Osteoblast (primary cell): ENCODE measurements at places on chromosomes 7 and 10.
A peak's percentile ranks its signal among the peaks of the same experiment; 100 is the strongest.

DNA sequence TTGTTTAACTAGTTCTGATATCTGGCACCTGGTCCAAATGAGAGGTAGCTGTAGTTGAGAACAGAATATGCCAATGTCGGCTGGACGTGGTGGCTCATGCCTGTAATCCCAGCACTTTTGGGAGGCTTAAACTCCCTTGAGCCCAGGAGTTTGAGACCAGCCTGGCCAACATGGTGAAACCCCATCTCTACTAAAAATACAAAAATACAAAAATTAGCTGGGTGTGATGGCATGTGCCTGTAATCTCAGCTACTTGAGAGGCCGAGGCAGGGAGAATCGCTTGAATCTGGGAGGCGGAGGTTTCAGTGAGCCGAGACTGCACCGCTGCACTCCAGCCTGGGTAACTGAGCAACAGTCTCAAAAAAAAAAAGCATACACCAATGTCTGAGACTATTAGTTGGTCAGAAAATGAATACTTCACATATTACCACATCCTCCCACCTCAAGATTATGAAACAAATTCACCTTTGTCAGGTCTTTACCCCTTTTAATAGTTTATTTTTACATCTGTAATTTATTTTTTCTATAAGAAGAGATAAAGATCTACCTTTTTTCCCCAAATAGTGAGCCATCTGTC, 38.8 kb downstream of the EPC1 start:
- DNase-seq = no peak

DNA sequence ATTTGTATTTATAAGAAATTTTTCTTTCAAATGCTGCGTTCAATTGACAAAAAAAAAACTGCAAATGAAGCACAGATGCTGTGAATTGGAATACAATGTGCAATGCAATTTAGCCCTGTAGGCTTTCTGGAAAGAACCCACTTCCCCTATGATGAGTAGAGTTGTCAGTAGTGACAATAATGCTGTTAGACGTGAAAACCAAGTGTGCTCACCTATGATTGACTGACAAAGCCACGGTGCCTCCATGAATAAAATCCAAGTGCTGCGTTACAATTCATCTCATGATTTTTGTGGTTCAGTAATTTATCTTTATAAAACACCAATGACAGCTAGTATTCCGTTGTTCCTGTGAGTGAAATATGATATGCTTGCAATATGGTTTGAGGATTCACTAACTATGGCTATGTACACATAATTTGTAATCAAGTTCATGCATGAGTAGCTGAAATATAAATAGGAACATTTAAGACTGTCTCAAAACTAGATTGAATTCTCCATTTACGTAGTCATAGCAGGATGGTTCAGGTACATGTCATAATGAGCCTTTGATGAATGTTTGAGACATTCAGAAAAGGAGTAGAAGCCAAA, 1160.3 kb downstream of the CNTNAP2 start:
- no peak for DNase-seq

DNA sequence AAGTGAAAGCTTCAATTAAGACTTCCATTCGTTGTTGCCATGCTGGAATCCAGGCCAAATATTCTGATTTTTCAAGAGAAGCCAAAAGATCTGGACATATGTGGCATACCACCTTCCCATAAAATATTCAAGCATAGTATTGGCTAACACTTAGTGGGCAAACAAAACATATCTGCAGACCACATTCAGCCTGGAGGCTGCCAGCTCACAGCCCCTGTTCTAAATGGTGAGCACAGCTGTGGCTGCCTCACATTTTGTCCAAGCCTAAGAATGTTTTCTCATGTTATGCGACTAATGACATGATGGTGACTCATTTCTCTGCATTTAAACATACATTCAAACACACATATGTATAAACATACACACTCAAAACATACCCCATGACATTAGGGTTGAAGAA, 10.6 kb upstream of the CALU start:
- DNase-seq = no peak

DNA sequence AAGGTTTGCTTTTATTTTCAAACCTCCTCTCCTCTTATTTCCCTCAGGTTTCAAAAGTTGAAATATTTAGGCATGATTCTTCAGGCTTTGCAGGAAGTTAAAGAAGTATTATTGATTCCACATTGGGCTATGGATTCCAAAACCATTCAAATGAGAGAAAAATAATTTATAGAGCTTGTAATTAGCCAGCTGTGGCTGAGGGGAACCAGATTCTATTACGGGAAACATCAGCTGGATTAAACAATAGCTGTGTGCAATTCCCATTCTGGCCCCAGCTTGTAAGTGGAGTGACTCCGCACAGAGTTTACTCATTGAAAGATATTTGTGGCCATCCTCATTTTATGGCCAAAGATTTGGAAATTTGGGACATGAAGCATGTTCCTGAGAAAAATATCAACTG, 77.0 kb upstream of the PHYHIPL start:
- no peak for DNase-seq

DNA sequence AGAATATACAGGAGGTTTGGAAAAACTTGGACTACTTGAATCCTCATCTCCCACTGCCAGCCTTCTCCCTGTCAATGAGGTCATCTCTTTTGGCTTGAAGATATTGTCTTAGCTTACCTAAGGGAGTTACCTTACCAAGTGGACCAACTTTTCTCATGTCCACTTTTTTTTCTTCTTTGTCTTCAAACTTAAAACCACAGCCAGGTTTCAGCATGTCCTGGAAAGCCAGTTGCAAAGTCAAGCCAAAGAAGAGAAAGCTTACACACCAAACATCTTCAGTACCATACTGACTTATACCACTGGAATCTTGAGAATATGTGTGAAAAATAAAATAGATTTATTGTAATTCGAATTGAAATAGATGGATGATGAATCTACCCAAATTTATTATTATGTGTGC, 520.5 kb downstream of the HTR7 start:
- no peak for DNase-seq

DNA sequence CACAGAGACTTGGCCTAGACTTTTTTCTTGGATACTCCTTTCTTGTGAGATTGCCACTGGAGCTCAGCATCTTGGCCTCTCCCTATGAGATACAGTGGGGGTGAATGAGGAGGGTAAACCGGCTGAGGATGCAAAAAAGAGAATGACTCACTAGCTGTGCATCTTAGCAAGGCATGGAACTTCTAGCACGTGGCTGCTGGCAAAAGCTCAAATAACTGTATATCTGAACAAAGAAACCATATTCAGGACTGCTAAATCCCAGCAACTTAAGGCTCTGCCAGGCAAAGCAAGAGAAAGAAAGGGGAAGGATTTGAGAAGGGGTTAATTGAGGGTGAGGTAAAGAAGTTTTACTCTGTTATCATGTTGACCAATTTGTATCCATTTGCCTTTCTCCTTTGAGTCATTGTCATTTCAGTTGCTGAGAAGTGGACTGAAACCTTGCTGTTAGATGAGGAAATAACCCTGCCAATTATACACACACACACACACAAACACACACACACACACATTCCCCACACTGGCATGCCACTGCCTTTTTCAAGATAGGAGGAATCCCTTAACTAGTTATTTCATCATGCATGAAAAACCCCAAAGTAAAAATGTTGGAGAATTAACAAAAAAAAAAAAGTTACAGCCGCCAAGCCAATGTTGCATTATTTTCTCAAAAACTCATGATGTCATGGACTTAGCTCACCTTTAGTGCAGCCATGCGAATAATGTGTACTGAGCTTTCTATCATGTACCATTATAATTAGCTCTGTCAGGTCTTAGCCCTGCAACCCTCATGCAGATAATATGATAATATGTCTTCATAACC, 997.3 kb downstream of the LRMDA start:
- peak; percentile 58 for DNase-seq

DNA sequence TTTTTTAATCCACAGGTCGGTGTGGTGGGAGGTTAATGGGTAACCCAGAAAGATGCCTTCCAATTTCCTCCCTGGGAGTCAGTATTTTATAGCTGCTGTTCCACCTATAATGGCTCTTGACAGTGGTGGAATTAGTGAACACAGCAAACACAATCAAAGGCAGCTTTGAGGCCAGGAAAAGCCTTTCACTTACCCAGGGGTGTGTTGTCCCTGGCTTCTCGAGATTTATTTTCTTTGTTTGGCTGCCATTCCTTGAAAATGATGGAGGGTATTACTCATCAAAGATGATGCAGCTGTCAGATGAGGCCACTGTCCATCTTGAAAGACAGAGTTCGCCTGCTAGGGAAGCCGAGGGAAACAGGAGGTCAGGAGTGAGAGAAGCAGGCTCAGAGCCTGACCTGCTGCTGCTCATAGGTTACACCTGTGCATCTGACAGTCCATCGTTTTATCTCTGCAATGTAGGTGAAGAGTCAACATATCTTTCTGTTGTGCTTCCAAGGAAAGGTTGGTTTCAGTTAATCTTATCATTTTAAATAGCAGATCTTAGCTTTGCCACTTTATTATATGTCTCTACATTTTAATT, 221.6 kb downstream of the XPNPEP1 start:
- DNase-seq = no peak

DNA sequence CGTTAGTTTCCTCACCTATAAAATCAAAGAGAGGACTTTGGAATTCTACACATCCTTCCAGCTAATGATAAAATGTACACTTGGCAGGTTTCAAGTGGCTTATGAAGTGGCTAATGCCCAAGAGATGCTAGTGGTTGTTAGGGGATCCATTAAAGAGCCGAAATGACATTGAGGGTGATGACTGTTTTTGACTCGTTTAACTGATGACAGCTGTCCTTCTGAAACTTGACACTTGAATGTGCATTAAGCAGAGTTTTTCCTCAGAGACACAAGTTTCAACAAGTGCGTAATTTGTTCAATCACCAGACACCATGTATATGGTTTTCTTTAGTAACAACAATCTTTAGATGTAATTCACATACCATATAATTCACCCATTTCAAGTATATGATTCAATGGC, 1.6 kb upstream of the PRF1 start:
- peak; percentile 5 for DNase-seq

- no peak for DNase-seq
These were observed 14.0 kb upstream of the ADD3 start for GRCh38 chr10:109993551-109994330.

GRCh38 chr10:133275684-133276092, 980 bp downstream of the ADAM8 start:
- peak; percentile 87 for DNase-seq

DNA sequence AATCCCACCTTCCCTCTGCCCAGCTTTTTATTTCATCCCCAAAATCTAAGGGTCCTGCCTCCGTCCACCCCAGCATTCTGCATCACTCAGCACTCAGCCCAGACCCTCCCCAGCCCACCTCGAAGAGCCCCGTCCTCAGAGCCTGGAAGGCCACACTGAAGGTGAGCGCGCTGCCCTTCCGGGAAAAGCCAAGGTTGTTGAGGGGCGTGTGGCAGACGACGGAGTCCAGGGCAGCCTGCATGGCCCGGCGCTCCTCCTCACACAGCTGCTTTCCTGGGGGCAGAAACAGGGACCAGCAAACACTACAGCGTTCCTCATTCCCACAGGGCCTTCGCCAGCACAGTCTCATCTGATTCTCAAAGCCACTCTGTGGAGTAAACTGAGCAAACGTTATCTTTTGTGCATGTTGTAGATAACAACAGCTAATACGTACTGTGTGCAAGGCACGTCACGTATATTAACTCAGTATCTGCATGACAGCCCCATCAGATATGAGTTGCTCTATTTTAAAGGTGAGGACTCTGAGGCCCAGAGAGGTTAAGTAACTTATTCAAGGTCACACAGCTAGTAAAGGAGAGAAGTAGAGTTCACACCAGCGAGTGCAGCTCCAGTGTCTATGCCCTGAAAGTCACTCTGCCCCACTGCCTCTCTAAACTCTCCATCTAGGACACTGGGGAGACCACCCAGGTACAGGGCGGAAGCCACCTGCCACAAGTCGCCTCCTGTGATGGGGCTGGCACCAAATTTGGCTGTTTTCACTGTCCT, 2.8 kb downstream of the TRAPPC14 start:
- peak; percentile 66 for DNase-seq

DNA sequence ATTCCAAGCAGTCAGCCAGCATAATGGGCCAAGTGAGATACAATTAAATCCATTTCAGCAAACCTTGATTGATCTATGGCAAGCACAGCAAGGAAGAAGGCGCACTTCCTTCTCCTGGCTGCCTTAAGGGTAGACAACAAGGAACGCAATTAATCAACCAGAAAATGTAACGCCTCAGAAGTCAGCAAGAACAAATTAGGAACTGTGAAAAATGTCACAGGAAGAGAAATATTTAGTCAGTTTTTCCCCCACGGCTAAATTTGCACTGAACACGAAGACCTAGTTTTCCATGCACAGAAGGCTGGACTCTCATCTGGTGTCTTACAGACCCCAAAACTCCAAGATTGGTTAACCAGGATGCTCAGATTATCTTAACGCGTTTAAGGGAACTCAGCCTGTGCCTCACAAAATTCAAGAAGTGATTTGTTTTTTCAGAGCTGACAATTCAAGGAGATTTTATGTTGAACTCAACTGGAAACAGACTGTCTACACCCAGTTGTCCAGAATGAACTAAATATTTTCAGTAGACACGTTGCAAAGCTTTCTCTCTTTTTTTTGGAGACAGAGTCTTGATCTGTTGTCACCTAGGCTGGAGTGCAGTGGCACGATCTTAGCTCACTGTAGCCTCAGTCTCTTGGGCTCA, 14.2 kb downstream of the SNX8 start:
- DNase-seq = peak; percentile 58

DNA sequence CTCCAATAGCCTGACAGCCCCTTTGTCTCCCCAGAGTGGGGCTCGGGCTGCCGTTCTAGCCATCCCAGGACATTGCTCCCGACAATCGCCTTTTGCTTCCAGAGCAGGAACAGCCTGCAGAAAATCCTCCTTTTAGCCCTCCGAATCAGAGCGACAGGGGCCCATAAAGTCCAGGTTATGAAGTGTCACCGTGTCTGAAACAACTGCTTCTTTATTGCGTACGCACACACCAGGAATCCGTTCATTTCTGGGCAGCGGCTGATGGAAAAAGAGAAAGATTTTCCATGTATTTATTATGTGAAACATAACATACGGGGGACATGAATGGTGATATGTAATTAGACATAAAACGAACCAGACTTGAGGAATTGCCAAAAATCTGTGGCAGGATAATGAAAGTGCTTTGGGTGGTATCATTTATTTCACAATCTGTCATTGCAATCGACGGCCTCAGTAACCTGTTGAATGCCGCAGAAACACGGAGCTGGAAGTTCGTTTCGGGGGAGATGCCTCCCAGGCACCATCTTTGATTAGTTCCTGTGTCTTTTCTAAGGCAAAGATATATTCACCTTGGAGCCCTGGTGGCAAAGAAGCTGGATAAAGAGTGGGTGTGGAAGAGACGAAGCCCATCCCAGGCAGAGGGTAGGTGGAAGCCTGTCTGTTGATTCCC, 48.1 kb downstream of the FAM241B start:
- no peak for DNase-seq

DNA sequence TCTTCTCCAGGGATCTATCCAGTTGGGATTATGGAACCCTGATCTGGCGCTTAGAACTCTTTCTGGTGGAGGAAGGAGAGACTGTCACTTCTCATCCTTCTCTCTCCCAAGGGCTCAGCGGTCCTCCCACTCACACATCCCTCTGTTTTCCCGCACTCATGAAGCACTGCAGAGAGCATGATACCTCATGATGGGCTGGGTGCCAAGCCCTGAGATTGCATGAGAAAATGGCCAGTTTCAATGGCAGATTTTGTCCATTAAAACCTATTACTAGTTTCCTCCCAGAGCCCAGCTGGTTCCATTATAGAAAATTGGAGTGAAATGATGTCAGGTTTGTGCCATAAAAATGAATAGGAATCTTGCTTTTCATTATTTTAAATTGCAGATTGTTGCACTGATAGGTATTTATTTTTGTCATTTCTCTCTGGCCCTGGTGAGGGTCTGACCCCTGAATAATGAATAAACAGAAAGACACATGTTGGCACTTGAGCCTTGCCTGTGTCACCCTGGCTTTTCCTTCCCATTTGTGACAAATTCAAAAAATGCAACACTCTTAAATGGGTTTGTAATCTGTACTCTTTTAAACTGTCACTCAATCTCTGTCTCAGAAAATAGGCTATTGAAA, 1151.1 kb downstream of the TYW1 start:
- DNase-seq = no peak
